ENCODE measurements at places on chromosomes 1 and 21.
A peak's percentile ranks its signal among the peaks of the same experiment; 100 is the strongest.

DNA sequence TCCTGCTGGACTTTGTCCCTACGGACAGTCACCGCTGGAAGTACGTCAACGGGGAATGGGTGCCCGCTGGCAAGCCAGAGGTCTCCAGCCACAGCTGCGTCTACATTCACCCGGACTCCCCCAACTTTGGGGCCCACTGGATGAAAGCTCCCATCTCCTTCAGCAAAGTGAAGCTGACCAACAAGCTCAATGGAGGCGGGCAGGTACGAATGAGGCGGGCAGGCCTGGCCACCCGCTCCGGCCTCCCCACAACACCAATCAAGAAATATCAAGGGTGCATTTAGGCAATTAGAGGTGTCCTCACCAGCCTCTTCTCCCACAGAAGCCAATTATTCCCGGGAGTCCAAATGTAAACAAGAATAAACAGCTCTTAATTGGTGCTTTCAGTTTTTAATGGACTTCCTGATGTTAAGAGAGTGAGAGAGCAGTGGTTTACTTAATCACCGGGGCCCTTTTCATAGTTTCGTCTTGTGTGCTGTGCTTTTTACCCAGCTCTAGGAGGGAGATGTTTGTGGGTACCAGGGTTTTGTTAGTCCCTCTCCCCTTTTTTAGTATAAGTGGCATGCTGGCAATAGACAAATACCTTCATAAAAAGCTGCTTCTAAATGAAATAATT, 10.7 kb downstream of the TBX19 start:
- DNase-seq: no peak

DNA sequence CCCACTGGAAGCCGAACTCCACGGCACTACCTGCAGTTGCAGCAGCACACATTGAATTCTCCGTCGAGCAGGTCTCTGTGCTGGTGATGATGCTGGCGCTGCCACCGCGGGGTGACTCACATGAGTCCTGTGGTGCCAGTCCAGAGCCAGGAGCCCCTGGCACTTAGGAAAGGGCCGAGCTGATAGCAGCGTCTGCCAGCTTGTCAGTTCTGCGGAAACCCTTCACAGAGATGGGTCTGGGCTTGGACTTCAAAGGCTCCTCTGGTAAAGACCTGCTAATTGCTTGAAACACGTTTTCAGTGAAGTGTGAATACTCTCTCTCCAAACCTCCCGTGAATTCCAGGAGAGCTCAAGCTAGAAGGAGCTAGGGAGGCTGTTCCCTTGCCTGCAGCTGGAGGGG, 92.2 kb downstream of the GRIK3 start:
- DNase-seq: no peak

GRCh38 chr1:2322581-2323211, 68.7 kb downstream of the MORN1 start:
- DNase-seq: no peak

GRCh38 chr1:18903291-18903756, 969 bp upstream of the ALDH4A1 start:
- no peak for DNase-seq

DNA sequence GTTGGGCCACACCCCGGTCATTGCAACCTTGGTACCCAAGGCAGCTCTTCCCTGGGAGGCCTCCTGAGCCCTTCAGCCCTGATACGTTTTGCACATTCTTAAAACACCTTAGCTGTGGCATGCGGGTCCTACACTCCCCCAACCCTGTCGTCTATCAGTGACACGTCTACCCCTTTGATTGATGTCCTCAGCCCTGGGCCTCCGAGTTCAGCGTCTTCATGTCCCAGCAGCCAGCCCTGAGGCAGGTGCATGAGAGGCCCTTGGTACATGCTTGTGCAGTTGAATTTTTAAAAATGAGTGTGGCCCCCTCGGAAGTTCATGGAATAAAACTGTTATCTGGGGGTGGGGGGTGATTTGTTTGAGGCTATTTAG, 38.9 kb upstream of the ADARB1 start:
- peak; percentile 5 for DNase-seq

DNA sequence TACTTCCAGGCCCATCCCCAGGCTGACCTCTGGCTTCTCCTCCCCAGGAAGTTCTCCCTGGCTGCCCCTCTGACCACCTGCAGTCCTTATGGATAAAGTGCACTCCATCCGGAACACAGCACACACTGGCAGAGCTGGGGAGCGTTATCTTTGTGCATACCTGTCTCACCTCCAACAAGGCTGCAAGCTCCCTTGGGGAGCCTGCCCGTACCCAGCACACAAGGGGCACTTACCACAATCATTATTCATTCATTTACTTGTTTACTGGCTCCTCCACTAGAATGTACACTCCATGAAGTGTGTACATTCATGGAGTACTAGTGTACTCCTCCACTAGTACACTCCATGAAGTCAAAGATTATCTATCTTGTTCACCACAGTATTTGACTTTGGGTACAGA, 30.3 kb downstream of the GLIS1 start:
- DNase-seq: no peak

DNA sequence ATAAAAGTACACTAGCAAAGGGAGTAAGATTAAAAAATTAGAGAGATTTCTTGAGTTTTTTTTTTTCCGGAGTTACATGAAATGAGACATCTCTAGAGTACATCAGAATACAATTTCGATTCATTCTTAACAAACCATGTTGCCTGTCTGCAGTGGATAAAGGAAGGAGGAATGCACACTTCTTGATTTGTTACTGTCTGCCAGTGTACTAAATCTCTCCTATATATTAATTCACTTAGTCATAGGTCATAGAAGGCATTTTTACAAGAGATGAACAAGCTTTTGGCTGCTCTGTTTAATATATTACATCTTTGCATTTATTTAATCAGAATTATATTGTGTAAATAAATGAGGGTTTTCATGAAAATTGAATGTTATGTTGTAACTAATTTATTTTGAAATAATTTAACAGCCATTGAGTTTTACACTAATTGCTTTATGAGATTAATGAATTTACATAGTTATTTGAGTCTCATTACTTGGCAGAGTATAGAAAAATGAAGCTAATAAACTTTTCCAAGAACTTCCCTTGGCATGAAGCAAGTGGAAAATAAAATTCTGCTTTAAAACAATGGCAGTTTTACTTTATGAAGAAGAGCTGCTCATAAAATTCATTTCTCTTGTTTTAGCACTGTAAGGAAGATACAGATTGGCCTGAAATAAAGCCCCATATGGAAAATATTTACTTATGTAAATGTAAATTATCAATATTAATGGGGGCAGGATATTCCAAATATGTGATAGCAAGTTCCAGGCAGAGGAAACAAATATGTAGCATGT, 1284.7 kb downstream of the BRINP3 start:
- DNase-seq: no peak

- no peak for DNase-seq
These were observed 560.4 kb downstream of the PTBP2 start for GRCh38 chr1:97281962-97282361.

- DNase-seq: no peak
These were observed 9.8 kb downstream of the SDHC start for GRCh38 chr1:161324020-161324419.

GRCh38 chr21:42384156-42384945, 11.5 kb downstream of the TMPRSS3 start:
- no peak for DNase-seq

DNA sequence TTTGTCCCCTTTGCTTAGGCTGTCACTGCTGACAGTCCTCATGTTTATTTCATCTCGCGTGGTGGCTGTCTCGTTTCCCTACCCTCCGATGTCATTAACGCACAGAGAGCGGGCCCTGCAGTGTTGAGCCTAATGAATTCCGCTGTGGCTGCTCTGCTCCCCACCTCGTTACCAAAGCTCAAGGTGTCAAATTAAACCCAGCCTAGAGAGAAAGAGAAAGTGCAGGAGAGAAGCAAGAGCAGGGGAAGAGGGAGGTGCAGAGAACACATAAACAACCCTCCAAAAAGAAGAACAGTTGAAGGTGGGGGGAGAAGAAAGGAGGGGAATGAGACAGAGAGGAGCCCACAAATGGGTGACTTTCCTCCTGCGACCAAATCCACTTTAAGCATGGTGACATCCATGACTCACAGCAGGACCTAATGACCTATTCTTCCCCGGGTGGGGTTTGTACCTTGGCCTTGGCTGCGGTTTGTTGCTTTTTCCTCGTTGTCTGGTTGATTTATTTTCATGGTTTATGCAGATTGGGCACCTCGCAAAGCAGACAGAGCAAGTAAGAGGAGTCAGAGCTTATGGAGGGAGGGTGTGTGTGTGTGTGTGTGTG, 92.5 kb downstream of the PBX1 start:
- DNase-seq: no peak

GRCh38 chr1:8276173-8276914, 41.6 kb upstream of the SLC45A1 start:
- no peak for DNase-seq

GRCh38 chr1:83017701-83018100, 981.2 kb downstream of the TTLL7 start:
- DNase-seq: no peak

DNA sequence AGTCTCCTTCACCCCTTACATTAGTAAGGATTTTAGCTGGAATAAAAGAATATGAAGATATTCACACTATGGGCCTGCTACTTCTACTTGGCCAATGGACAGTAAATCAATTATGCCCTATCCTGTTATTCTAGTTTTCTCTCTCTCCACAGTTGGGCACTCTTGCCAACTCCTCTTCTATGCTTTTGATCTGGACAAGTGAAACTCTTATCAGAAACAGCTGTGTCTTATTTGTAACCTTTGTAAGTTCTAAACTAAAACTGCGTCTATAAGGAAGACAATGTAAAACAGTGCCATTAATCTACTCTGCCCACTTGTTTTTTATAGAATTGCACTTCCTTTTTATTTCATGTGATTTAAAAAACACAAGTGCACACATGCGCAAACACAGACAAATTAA, 244.0 kb upstream of the DMRTA2 start:
- DNase-seq: no peak

DNA sequence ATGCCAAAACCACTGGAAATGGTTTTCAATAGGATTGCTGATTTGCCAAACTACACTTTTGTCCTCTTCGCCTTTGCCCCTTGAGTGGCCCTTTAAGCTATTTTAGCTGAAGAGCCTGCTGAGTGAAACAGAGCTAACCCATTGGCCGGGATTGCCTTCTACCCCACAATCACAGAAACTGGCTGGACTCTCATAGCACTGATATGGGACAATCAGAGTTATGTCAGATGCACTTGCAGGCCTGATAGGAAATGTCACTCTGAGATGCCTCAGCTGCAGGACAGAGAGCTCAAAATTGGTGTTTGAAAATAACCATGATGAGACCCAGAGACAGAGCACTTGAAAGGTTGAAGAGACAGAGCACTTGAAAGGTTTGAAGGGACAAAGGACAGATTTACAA, 354.4 kb downstream of the BRINP2 start:
- DNase-seq: no peak

GRCh38 chr1:116558140-116558549, 12.7 kb downstream of the CD58 start:
- DNase-seq: no peak

GRCh38 chr21:45512626-45513002, 29.6 kb downstream of the SLC19A1 start:
- no peak for DNase-seq

GRCh38 chr21:38688068-38688467, 117.7 kb upstream of the ETS2 start:
- DNase-seq: no peak

- DNase-seq: no peak
These were observed 5.7 kb downstream of the SMG5 start for GRCh38 chr1:156276966-156277381.

DNA sequence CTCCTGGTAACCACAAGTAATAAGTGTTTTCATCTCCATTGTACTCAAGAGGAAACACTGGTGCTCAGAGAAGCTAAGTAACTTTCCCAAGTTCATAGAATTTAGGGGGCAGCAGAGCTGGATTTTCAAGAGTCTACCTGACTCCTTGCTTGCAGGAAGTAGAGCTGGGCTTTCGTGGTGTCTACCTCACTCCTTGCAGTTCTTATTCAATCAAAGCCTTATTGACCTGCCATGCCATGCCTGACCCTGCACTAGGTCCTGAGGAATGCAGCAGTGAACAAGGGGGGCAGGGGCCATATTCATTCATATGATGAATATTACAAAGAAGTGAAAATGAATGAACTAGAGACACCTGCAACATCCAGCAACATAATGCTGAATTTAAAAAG, 93.3 kb downstream of the GLIS1 start:
- DNase-seq: no peak

DNA sequence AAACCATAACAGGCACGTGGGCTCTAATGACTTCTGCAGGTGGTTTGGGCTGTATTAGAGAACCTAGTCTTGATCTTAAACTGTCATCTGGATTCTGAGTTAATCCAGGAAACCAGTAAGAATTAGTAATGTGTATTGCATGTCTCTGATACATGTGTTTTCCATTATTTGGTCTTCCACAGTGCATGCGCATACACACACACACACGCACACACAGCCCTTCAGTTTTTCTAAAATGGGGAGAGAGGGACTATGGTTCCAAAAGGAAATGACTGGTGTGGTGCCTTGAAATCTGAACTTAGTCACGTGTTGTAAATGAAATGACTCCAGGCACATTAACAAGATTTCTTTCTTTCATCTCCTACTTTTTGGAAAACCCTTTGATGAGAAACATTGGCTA, 67.6 kb downstream of the OLFML2B start:
- DNase-seq: no peak

DNA sequence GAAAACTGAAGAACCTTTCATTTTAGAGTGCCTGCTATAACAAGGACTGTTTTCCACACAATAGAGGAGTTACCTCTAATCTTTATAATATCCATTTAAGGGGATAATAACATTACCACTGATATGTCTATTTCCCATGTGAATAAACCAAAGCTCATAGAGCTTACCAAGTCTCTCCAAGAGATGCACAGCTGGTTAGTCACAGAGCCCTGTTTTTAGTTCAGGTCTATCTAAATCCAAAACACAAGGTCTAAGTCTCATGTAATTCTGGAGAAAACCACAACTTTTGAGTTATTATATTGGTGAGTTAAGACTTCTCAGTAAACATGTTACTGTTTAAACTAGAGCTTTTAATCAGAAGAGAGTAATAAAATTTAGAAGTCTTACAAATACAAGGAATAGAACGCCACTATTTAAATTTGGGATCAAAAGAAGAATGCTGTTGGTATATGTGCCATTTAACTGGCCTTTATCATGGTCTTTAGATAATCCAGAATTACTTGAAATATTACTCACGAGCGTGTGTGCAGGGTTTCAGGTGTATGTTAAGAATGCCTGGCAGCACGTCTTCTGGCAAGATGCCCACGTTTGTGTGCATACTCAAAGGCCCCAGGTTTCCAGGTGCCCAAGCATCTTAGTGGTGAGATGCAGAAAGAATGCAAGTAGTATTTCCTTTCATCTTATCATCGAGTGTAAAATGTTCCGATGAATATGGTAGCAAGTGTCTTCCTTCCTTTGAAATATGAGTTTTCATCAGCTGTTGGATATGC, 190.6 kb downstream of the FMN2 start:
- DNase-seq: no peak

- DNase-seq: no peak
These were observed 36.7 kb downstream of the PLPP3 start for GRCh38 chr1:56542651-56543050.

DNA sequence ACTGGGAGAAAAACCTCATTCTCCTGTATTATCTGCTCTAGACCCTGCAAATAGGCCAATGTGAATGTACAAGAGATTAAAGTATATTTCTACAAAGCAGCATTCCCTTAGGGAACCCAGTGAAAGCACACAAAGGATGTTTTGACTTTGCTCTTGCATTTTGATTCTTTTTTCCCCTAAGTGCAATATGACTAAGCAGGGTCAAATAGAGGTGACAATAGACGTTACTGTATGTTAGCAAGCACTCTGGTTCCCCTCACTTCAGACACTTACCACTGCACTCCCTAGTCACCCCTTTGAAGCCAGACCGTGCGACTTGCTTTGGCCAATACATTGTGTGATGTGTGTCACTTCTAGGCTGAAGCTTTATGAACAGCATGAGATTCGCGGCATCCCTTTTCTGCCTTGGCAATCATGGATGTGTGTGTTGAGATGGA, 209.7 kb downstream of the RHOU start:
- no peak for DNase-seq
